MCF 10A (cell line): ENCODE measurements at places on chromosomes 6 and 20. TPM values are rescaled to one million over a fixed set of nuclear protein-coding genes. Genes with fewer than 3 reads are reported as not detected.

GRCh38 chr6:162177746-162178145 lies 549.8 kb downstream of the PRKN start:
- DNase-seq: peak; percentile 10

DNA sequence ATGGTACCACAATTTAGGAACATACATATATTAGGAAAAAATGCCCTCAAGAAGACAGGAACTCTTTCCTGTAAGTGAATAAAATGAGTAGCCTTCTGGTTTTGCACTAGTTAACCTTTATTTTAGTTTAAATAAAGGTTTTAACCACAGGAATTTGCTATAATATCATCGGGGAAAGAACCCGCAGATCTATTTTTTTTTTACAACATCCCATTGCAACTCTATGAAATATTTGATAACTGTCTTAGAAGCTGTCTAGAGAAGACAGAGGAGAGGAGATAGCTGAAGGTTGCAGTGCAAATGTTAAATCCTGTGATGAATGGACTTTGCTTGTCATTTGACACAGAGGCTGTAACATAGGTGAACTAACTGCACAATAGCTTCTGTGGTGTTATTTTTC lies 69.5 kb downstream of the TINAG start:
- no peak for DNase-seq

DNA sequence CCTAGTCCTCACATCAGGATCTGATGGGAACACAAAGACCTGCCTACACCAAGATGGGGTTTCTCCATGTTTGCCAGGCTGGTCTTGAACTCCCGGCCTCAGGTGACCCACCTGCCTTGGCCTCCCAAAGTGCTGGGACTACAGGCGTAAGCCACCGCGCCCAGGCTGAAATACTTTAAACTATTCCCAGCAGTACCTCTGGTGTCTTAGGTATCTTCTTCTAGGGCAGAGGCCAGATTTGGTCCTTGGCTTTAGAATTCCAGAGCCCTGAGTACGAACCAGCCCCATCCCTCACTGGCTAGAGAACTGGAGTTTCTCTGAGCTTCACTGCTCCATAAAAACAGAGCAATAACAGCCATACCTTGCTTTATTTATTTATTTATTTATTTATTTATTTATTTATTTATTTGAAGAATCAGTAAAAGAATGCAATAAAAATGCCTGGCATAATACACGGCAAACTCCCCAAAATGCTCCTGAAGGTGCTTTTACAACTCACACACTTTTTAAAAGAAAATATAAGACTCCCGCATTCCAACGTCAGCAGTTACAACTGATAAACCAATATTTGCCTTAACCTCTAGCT lies 312.1 kb downstream of the TFAP2C start:
- no peak for DNase-seq

- DNase-seq: no peak
These were observed 17.0 kb downstream of the GLP1R start for GRCh38 chr6:39065561-39065960.

- DNase-seq: no peak
These were observed 13.5 kb upstream of the HLA-DQA1 start for GRCh38 chr6:32623693-32624092.

DNA sequence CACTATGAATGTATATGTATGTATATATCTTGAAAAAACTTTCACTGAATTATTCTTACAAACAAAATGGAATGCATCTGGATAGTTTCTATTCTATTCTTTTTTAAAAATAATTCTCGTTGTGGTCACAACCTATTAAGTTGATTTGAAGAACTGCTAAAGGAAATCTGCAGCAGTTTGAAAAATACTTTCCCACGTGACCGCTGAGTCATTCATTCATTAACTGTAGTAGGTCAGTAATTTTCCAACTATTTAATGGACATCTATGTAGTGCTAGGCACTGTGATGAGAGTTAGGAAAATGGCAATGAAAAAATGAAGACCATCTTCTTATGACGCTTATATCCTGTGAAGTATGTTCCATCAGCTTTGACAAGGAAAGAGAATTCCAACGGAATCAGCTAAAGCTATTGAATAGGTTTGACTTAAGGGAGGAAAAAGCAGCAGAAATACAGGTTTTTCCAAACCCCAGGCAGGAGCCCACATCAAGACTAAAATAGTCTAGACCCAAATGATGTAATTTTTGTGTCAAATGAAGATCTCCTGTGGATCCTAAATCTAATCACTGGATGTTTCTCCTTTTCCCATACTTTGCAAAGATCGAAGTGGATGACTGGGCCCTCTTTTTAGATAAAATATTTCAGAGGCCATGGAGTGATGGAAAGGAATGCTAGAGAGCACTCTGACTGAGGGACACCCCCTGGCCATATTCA lies 4.1 kb upstream of the EFHC1 start:
- peak; percentile 29 for DNase-seq

DNA sequence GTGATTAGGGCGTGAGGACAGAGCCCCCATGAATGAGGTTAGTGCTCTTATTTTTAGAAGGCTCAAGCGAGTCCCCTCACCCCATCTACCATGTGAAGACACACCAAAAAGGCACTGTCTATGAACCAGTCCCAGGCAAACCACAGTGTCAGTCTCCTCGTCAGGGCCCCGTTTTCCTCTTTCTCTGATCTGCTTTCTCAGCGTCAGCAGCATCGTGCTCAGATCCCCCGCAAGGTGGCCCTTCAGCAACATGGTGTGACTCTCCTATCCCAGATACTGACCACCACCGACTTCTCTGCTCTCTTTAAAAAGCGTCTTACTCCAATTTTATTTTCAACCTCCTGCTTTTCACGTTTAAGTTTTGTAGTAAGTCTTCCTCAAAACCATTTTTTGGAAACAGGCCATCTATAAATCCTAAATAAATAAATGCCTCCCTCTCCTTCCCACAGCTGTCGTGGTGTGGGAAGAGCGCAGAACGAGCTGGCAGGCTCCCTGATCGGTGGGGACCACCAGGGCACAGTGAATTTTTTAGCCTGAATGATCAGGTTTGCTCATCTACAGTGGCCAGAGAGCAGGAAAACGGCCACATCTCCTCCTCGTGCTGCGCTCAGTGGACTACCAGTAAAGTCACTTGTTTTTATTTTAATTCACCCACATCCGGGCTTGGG lies 113.1 kb downstream of the BMP7 start:
- DNase-seq: no peak

HLA-G gene
- total RNA-seq: not detected in 2 replicates

DNA sequence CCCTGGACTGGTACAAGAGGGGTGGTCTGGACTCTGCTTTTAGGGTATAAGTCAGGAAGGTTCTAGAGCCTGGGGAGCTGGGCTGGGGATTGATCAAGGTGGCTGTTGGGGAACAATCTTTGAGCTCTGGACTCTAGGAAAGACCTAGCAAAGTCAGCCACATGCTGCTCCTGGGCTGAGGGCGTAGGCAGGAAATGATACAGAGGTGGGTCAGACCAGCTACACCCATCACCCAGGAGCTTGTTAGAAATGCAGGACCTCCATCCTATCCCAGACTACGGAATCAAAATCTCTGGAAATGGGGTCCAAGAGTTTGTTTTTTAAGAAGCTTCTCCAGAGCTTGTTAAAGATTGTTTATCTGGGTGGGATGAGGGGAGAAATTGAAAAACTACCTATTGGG lies 9.4 kb downstream of the ADTRP start:
- DNase-seq: peak; percentile 48

GRCh38 chr6:55574556-55574955 lies 4.4 kb downstream of the HMGCLL1 start:
- DNase-seq: no peak

FILIP1 gene
- total RNA-seq: 0.14 and 0.32 TPM in 2 replicates

GRCh38 chr6:7112741-7113313 lies 5.1 kb downstream of the RREB1 start:
- DNase-seq: peak; percentile 20

DNA sequence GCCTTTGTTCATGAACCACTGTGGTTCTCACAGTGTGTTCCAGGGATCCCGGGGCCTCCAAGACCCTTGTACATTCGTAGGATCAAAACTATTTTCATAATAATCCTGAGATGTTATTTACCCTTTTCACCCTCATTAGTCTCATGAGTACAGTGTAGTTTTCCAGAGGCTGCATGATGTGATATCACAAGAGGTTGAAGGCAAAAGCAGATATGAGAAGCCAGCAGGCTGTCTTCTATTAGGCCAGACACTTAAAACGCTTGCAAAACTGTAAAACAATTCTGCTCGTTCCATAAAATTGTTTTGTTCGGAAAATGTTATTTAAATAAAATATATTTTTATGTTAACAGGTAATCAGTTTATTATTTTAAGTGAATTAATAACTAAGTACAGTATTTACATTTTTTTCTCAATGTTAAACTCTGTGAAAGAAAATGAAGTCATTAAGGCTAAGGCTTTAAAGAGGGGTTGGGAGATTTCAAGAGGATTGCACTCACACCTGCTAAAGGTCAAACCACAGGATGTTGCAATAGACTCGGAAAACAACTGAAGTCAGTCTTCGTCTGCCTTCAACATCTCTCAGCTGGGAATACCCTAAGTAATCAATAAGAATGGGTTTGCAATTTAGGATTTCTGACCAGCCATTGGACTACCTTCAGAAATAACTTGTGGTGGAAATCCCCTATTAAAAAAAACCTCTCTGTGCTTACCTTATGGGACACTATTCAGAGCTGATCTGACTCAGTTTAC lies 474.2 kb downstream of the KIF16B start:
- DNase-seq: peak; percentile 46

NKAIN4 gene
- not detected in 2 replicates for total RNA-seq

- DNase-seq: no peak
These were observed 21.2 kb upstream of the PYGB start for GRCh38 chr20:25226433-25227316.

- DNase-seq: no peak
These were observed 282.3 kb downstream of the CD109 start for GRCh38 chr6:73978330-73978729.

HRH3 gene
- not detected in 2 replicates for total RNA-seq

RAB44 gene
- 0.09 TPM in 1 of 2 replicates, not detected in the other for total RNA-seq

RBM24 gene
- not detected in 2 replicates for total RNA-seq

DNA sequence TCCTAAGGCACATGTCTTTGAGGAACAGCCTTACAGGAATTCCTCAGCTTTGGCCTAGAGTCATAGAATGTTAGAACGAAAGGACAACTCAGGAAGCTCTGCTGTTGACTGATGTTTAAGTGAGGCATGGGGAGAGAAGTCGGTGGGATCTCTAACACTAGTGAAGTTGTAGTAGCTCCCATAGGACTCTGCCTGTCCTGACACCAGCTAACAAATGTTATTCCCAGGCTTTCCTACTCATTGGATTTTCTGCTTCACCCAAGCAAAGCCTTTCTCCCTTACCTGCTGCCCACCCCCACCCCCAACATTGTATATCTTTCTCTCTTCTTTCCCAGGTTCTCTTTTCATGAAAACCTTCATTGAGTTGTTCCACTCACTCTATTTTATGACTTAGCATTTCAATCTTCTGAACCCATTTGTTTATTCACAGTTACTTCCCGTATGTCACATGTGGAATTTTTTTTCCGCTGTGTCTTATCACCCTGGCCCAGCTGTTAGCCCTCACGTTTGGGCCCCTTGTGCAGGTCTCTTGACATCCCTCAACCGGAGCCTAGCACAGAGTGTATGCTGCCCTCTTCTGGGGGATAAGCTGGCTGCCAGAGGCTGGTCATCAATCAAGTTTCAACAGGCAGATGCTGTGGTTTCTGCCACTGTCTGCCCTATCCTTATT lies 39.2 kb upstream of the RNF8 start:
- DNase-seq: peak; percentile 63

DNA sequence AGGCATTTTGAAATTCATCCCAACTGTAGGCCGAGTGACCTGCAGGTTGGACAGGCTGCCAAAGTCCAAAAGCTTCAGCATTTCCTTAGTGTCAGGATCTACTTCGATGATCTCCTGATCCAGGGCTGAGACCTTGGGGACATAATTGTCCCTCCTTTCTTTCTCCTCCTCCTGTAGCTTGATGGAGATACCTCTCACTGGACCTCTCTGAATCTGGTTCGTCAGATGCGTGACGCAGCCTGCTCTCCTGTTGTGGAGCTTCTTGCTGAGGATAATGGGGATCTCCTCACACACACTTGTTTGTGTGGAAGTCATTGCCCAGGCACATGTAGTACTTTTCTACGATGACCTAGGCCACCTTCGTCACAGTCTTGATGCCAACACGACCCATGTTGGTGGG lies 1.5 kb upstream of the MAS1L start:
- DNase-seq: no peak

PRR18 gene
- 0.12 TPM in 1 of 2 replicates, not detected in the other for total RNA-seq

SMOC2 gene
- total RNA-seq: not detected in 2 replicates

DNA sequence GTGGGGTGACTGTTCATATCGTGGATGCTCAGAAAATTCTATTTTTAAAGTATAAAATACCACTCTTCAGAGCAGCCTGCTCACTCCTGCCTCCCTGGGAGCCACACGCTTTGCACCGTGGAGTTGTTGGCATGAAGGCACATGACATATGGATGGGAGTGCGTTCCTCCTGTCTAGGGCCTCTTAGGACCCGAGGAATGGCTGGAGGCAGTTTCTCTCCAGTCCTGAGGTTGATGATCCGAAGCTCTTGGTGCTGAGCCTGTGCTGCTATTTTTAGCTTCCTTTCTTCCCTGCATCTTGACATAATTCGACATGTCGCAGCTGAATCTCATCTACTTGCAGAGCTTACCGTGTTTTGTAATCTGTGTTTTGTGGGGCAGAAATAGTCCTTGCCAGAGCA lies 73.9 kb downstream of the PHACTR3 start:
- DNase-seq: no peak

- no peak for DNase-seq
These were observed 2.3 kb upstream of the BICRAL start for GRCh38 chr6:42779521-42779920.

- DNase-seq: peak; percentile 91
These were observed 48.0 kb downstream of the MUC22 start for GRCh38 chr6:31058128-31058894.

GRCh38 chr6:72788188-72788587 lies 166.3 kb downstream of the KCNQ5 start:
- peak; percentile 33 for DNase-seq

GRCh38 chr6:111550953-111551352 lies 54.7 kb downstream of the TRAF3IP2 start:
- no peak for DNase-seq
